ENCODE measurements at places on chromosomes 16 and 17. TPM values are rescaled to one million over a fixed set of nuclear protein-coding genes. Genes with fewer than 3 reads are reported as not detected.

SDK2 gene
- 0.33 TPM for total RNA-seq

GNPTG gene
- total RNA-seq = 34.8 TPM

CD68 gene
- total RNA-seq = 39.7 TPM

TBC1D3I gene
- 0.23 TPM for total RNA-seq

KRT14 gene
- total RNA-seq = not detected

RNF222 gene
- total RNA-seq = not detected

PYY gene
- not detected for total RNA-seq

ABCC12 gene
- total RNA-seq = 0.09 TPM
